T-helper 22 cell (primary cell): ENCODE measurements at places on chromosomes 6 and 20.

DNA sequence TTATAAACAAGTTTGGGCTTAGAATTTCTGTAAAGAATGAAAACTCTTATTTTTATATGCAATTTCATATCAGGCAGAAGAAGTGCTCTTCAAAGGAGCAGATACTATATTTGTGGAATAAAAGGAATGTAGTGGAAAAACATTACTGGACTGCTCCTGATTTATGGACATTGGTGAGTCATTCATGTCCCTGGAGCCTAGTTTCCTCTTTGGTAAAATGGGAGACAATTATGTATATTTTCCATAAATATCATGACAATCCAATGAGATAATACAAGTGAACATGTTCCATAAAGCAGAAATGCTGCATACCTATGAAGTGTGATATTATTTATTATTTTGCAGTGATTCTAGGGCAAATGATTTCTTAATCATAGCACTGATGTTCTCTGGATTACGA, 445.8 kb upstream of the CITED2 start:
- no peak for DNase-seq

DNA sequence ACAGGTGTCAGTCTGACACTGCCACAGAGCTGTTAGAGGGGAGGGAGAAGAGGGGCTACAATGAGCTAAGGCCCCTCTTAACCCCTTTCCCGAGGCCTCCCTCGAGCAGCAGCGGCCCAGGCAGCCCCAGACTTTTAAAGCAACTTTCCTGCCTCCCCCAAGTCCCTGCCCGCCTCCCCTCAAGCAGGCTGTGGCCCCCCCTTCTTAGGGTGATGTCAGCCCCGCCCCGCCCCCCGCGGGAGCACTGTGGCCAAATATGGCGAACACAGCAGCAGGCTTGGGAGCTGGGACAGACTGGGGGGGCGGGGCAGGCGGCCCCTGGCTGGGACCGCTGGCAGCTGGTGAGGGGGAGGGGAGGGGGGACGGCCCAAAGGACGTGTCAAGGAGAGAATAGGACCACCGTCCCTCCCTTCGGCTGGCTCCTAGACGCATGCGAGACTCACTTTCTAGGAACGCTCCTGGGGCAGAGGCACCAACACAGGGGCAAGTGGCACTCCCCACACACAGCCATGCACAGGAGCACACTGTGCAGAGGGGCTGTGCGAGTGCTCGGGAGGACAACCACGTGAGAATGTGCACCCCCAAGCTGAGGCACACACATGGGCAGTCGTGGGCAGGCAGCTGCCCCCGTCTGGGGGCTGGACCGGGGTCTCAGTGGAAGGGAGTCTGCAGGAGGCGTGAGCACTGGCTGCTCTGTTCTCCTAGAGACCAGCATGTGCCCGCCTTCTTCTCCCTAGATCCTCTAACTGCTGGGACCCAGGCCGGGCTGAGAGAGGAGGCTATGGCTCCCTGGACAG, 6.7 kb downstream of the TEAD3 start:
- DNase-seq = no peak

DNA sequence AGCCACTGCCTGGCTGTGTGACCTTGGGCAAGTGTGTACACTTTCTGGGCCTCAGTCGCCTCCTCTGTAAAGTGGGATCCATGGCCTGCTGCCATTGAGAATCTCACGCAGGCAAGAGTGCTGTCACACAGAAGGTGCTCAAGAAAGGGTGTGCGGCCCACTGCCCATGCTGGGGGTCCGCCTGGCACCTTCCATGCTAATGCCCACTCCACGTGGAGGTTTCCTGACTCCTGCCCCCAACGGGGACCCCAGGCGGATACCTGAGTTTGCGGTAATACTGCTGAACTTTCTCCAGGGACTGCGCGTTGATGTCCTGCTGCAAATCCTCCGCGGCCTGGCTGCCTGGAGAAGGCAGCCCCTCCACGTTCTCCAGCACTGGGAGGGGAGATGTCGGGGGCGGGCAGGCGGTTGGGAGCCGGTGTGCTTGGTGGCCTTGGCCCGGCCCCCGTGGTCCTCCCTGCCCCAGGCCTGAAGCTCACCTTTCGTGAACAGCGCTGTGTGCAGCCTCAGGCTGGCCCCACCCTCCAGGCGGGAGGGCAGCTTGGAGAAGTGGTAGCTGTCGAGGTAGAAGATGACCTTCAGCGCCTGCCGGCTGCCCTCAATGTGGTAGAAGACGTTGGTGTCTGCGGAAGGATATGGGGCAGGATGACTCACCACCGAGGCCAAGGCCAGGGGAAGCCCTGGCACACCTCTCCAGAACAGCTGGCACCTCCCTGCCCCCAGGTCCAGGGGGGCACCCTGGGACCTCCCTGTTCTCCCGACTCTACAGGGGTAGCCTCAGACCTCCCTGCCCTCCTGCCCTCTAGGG, 195.6 kb downstream of the PREX1 start:
- DNase-seq = no peak

DNA sequence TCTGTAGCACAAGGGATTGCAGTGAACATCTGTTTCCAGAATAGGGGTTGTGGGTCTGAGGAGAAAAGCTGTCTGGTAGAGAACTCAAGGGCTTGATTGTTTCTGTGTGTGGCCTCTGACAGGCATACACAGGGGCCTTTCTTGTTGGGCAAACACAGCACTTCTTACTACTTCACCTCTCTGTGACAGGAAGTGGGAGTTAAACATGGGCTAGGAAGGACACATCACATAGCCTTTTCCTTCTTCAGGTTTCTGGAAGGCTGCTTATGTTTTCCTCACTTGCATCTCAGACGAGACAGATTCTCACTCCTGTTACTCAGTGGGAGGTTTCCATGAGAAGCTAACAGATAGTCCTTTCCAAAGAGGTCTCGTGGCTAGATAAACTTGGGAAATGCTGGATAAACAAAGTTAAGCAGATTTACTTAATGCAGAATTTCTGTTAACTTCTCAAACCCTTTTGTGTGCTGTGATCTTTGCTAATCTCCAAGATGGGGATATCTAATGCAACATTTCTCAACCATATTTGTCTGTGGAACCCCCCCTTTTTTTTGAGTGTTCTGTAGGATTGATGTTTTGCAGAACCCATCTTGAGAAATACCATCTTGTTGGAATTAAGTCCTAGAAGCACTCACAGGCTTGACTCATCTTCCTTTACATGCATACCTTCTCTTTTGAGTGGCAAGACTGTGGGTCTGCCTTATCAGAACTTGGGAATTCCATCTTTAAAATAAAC, 41.9 kb upstream of the RNF8 start:
- no peak for DNase-seq

- no peak for DNase-seq
These were observed 16.6 kb downstream of the TBC1D20 start for GRCh38 chr20:445514-446336.

GRCh38 chr20:31816221-31816620, 2.9 kb upstream of the MYLK2 start:
- no peak for DNase-seq

GRCh38 chr20:1776681-1777475, 118.3 kb upstream of the SIRPA start:
- DNase-seq = peak; percentile 55

DNA sequence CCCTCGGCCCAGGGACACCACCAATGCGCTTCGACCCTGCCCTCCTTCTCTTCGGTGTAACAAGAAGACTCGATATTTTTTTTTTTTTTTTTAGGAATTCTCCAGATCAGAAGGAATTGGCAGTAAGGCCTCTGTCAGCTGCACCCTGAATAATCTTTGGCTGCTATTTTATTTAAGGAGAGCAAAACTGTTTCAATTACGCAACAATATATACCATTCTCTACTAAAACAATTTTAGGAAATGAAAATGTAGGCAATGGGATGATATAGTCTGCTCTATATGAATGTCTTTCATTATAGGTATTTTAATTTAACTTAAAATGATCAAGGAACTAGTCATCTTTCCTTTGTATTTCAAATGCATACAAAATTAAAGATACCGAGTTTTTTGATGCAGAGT, 13.3 kb downstream of the ZCCHC3 start:
- no peak for DNase-seq

DNA sequence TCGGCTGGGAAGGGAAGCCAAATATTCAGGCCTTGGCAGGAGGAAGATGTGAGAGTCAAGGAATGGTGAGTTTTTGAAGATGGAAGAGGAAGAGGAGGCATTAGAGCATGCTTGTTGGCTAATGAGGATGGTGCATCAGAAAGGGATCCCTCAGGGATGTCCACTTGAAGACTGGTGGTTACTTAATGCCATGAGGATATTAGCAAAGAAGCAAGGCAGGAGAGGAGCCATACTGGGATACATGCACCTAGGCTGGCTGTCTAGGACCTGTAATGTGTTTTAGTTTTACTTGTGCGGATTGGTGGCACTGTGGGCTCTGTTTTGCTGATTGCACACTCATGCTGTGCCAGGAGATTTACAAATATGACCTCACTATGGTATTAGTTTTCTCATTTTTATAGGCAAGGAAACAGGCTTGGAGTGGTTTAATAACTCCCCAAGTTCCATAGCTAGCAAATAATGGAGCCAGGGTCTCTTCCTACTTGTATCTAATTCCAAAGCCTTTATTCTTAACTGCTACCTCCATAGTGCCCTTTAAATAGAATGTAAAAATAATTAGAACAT, 37.8 kb downstream of the NCOA7 start:
- no peak for DNase-seq

GRCh38 chr6:50850223-50851048, 31.8 kb downstream of the TFAP2B start:
- DNase-seq = no peak

DNA sequence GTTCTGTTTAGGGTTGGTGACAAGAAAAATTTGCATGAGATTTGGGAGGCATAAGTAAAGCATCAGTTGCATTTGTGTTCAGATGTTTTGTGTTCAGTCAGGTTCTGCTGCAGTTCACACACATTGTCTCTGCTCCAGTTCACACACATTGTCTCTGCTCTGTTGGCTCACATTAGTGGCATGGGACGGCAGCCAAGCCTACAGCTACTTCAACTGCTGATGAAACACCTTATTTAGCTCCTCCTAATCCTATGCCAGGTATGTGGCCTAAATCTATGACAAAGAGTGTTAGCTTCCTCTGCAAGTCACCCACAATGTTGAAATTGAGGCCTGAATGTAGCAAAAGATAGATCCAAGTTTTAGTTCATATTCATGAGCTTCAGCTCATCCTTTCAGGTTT, 278.1 kb upstream of the SYNCRIP start:
- no peak for DNase-seq

DNA sequence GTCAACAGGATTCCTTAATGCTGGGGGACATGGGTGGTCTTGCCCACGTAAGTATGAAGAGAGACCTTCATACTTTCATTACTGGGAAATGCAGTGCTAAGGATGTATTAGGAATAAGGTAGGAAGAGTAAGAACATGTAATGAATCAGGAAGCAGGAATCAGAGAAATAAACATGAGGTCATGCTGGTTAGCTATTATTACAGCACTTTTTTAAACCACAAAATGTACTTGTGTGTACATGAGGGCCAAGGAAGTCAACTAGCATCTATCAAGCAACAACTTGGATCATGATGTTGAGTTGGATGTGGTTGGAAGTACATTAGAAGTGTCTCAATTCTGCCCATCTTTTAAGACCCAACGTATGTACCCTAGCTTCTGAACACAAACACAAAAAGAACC, 63.5 kb upstream of the E2F3 start:
- DNase-seq = no peak

- no peak for DNase-seq
These were observed at the start of gene HRH3 for GRCh38 chr20:62219992-62220665. TSS of gene HRH3 (minus strand) at chr20:62220278. CDS start at chr20:62219970, 308 bp downstream.

- DNase-seq = no peak
These were observed 1014.5 kb upstream of the MANEA start for GRCh38 chr6:94562846-94563245.

GRCh38 chr6:17179530-17180073, 77.8 kb downstream of the STMND1 start:
- DNase-seq = no peak

GRCh38 chr6:68834551-68834950, 199.5 kb downstream of the ADGRB3 start:
- DNase-seq = no peak

DNA sequence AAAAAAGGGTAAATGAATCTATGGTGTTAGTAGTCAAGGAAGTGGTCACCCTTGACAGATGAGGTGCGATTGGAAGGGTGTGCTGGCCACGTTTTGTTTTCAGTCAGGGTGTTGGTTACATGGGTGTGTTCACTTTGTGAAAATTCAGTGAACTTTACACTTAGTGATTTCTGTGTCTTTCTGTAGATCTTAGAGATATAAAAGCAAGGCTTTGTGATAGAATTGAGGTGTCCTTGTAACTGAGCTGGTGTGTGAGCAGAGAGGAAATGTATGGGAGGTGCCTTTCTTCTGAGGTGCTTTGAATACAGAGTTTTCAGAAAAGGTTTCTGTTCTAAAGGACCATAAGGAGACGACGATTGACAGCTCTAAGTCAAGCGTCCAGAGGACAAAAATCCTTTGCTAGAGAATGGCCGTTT, 90.5 kb downstream of the SAMD3 start:
- DNase-seq = peak; percentile 5

- peak; percentile 66 for DNase-seq
These were observed 13.8 kb downstream of the RNASET2 start for GRCh38 chr6:166942393-166943168.

GRCh38 chr20:9143926-9144325, 75.0 kb downstream of the PLCB4 start:
- DNase-seq = no peak

DNA sequence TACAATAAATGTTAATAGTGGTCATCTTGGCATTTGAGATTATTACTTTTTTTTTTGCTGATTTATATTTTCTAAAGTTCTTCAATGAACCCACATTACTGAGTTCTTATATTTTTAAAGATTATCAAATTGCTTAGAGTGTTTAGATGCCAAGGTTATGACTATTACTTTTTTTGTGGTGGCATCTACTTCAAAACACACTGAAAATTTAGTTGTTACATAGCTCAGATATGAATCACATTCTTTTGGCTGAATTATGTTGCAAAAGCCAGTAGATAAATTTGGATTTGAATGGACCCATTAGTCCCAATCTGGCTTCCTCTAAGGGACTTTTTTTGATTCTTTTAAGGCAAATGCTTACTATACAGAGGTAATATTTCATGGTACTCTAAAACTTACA, 8.9 kb downstream of the UTRN start:
- DNase-seq = no peak

- peak; percentile 75 for DNase-seq
These were observed at the start of gene DEK for GRCh38 chr6:18264219-18264922. TSS of gene DEK (minus strand) at chr6:18264530. CDS start at chr6:18263987, 543 bp downstream.

DNA sequence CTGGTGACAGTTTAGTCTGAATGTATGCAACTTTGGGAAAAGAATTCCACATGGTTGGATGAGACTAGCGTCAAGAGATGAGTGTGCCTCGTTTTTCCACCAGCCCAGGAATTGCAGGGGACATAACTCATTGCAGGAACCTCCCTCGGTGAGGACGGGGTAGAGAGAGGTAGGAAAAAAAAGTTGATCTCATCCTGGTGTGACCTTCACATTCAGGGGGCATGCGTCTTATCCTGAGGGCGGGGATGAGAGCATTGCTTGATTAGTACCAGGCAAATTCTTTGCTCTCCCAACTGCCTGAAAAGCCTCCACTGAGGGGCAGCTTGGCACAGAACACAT, 11.8 kb downstream of the TLDC2 start:
- DNase-seq = no peak
